Activated B cell treated with CpG ODN at 0.5 μM for 24 hours (primary cell): ENCODE measurements at places on chromosomes 2 and 18. TPM values are rescaled to one million over a fixed set of nuclear protein-coding genes. Genes with fewer than 3 reads are reported as not detected.

AQP12A gene
- total RNA-seq = not detected in 2 replicates

DNA sequence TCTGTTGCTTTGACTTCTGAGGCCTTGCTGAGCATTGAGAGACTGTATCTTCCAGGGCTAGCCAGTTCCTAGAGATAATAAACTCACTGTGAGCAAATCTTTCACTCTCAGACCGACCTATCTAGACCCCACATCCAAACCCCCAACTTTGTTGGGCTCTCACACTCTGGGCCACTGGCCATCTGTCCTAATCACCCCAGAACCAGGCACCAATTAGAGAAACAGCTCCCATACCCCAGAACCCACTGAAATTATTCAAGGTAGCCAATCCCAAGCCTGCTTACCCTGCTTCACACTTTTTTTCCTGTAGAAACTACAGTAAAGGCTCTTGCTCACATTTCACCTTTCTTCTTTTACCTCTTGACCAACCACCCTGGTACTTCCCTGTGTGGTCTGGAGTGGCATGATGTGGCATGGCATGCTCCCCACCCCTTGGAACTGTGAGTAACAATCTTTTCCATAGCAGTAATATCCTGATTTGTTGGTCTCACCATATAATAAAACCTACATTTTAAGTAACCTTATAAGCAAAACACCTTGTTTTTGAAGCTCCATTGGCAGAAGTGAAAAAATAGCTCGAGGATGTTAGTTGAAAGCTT lies 55.2 kb downstream of the ANKRD12 start:
- H3K4me3 ChIP-seq = no peak overlapping the region
- no peak for DNase-seq
- no peak overlapping the region for H3K27ac ChIP-seq
- peaks cover 75% of the 10 kb centered on the region for H3K36me3 ChIP-seq
- no peaks in the 10 kb centered on the region for H3K27me3 ChIP-seq
- H3K4me1 ChIP-seq = peaks cover 5% of the 10 kb centered on the region

GRCh38 chr18:32378705-32379104 lies 92.0 kb downstream of the GAREM1 start:
- H3K27ac ChIP-seq = no peak overlapping the region
- H3K27me3 ChIP-seq = no peaks in the 10 kb centered on the region
- no peak overlapping the region for H3K4me3 ChIP-seq

GRCh38 chr2:12008425-12009061 lies 262.1 kb downstream of the LPIN1 start:
- no peaks in the 10 kb centered on the region for H3K36me3 ChIP-seq
- H3K4me1 ChIP-seq = peaks cover 63% of the 10 kb centered on the region
- no peaks in the 10 kb centered on the region for H3K27me3 ChIP-seq
- H3K4me3 ChIP-seq = peak overlapping the region; percentile 15

- no peaks in the 10 kb centered on the region for H3K36me3 ChIP-seq
- peaks cover 3% of the 10 kb centered on the region for H3K27me3 ChIP-seq
- DNase-seq = no peak
- H3K27ac ChIP-seq = no peak overlapping the region
- no peaks in the 10 kb centered on the region for H3K4me1 ChIP-seq
These were observed 184.9 kb upstream of the PARD3B start for GRCh38 chr2:204360218-204361007.

GRCh38 chr2:178819992-178820391 lies 12.8 kb upstream of the TTN start:
- H3K36me3 ChIP-seq = peaks cover 2% of the 10 kb centered on the region
- DNase-seq = no peak
